ENCODE measurements at places on chromosomes 11 and 22. TPM values are rescaled to one million over a fixed set of nuclear protein-coding genes. Genes with fewer than 3 reads are reported as not detected.

LMNTD2 gene
- total RNA-seq, result 1.4 TPM

DNA sequence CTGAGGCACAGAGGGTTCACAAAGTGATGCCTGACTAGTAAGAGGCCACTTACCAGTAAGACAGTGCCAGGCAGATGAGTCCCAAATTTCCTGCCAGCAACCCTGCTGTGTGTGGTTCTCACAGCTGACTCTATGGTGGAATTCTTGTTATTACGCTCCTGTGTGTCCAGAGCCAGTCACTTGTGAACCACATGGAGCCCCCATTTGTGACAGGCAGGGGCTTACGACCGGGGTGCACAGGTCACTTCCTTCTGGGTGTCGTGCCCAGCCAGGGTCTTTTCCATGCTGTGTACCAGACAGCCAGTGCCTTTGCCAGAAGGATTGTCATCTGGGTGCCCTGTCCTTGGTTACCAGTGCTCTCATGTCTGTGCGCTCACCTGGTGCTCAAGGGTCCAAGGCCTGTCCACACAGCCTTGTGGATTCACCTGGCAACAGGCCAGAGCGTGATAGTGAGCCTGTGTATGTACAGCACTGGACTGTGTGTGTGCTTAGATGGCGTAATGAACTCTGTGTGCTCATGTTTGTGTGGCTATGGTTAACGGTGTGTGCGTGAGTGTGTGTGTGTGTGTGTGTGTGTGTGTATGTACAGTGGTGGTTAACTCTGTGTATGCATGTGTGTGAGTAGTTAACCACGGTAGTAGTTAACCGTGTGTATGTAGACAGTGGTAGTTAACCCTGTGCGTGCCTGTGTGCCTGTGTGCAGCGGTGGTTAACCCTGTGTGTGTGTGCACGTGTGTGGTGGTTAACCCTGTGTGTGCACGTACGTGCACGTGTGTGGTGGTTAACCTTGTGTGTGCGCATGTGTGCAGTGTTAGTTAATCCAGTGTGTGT lies 18.6 kb downstream of the GRAMD4 start:
- DNase-seq, result no peak

NAALAD2 gene
- total RNA-seq, result 5.2 TPM

GRCh38 chr11:11966826-11967668 lies 41.4 kb downstream of the DKK3 start:
- DNase-seq, result peak; percentile 53

- no peak for DNase-seq
Observed at GRCh38 chr11:3853899-3854659, 1.4 kb upstream of the STIM1 start.

SELENOM gene
- total RNA-seq, result 221 TPM

- DNase-seq, result no peak
Observed at GRCh38 chr11:27973851-27974536, 134.0 kb downstream of the KIF18A start.

GUCY1A2 gene
- 26.6 TPM for total RNA-seq

DNA sequence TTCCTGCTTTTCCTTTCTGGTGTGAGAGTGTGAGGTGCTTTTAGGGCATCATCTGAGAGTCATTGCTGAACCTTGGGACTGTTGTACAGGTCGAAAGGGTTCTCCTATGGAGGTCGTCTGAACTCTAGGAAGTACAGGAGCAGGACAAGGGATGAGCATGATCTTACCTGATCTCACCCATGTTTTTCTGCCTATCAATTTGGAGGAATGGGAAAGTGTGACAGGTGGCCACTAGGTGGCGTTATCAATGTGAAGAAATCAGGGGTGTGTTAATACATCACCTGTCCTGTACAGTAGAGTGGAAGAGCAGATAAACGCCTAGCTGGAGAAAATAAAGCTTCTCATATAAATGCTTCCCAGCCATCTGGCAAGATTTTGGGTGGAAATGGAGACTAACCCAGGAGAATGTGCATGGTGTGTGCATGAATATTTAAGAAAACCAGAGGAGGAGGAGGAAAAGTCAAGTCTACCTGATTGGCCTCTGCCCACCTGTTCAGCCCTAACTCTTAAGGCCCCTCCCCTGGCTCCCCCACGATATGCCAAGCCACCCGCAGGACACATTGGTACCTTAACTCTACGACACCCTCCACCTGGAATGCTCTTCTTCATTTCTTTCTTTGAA lies 72.0 kb upstream of the NARS2 start:
- DNase-seq, result peak; percentile 39

DNA sequence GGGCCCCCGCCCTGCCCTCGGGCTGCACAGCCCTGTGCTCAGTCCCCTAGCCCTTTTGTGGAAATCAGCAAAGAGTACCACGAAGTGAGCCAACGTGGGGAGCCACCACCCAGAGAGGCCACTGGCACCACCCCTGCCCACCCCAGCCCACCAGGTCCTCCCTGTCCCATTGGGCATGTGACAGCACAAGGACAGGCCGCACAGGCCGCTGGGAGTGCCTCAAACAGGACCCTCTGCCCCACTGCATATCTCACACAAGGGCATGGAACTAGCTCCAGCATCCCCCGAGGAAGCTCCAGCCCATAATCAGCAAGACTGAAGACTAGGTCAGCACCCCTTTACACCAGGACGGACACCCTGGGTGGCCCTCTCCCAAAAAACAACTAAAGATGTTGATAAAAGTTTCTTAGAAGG lies 29.7 kb downstream of the GNB1L start:
- DNase-seq, result no peak

GRCh38 chr11:128630367-128631230 lies 43.2 kb upstream of the ETS1 start:
- DNase-seq, result peak; percentile 88

MICAL3 gene
- total RNA-seq, result 32.5 TPM

RASSF10 gene
- total RNA-seq, result 1.7 TPM

FAM111A gene
- 42.8 TPM for total RNA-seq

DNA sequence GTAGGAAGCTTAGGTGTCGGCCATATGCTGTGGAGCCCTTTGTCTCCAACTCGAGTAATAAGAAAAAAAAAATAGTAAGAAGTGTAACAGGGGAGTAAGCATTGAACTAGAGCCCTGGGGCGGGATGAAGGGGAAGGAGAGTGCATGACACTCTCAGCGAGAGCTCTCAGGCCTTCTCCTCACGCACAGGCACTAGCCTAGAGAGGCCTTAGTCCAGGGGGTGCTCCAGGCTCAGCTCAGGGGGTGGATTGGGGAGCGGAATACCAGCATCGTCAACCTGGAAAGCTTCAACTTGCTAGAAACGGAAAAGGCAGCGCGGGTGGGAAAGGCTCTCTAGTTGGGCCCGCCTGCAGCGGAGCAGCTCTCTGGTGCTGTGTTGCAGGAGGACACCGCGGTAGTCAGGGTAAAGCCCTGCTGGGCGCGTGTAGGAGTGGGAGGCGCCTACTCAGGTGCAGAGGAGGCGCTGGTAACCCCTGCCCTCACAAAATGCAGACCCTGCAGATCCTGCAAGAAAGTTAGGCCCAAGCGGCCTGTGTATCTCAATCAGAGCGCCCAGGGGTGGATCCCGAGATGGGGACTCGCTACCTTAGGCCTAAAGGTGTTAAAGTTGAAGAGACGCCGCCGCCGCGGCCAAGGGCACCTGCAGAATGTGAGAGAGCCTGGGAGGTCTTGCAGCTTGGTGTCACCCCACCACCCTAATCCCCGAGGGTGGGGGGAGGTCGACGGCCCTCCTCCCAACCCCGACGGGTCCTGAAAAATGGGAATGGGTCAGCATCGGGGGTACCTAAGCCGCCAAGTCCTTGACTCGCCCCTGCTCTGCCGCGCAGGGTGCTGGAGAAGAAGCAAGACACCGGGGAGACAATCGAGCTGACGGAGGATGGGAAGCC lies 2.8 kb downstream of the SLC17A6 start:
- no peak for DNase-seq

DNA sequence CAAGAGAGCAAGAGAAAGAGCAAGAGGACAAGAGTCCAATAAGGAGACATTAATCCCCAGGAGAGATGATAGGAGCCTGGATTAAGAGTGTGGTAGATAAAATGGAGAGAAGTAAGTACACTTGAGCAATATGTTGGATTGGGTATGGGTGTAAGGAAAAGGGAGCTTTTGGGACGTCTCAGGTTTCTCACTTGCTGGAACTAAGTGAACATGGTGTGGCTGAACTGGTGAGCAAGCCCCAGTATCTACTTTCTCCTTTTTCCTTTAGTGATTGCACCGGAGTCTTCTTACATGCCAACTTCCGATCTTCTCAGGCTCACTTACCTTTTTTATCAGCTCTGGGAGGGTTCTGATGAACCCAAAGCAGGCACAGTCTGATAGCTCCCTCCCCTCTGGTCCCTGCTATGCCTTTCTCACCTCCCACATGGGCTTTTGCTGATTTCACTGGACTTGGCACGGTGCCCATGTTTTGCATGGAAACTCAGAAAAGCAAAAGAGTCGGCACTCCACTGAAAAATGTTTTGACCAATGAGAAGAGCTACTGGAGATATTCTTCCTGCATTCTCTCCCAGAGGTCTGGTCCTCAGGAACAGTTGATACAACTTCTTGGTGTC lies 14.5 kb upstream of the APLNR start:
- peak; percentile 53 for DNase-seq

DNA sequence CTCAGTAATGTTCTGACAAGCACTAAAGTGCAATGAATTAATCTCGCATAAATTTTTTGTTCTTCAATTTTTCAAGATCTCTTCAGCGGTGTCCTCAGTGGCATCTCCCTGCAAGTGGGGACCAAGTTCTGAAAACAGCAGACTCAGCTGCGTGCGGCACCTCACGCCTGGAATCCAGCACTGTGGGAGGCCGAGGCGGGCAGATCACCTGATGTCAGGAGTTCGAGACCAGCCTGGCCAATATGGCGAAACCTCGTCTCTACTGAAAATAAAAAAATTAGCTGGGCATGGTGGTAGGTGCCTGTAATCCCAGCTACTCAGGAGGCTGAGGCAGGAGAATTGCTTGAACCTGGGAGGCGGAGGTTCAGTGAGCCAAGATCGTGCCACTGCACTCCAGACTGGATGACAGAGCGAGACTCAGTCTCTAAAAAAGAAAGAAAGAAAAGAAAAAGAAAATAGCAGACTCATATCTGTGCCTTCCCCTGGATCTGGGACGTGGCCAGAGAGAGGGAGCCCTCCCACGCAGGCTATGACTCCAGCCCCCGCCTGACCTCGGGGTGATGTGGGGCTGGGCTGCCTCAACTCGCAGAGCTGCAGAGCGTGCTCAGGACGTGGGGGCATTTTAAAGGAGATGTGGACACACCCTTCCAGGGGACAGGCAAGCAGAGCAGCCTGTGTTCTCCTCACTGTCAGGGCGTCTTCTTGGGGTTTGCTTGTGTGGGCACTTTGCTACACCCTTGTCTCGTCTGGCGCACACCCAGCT lies 346.6 kb downstream of the BRD1 start:
- no peak for DNase-seq

MS4A15 gene
- not detected for total RNA-seq

CSTF3 gene
- 7.9 TPM for total RNA-seq

GRCh38 chr11:78147807-78148206 lies 8.4 kb upstream of the ALG8 start:
- DNase-seq, result no peak

OR52I1 gene
- total RNA-seq, result not detected

DNA sequence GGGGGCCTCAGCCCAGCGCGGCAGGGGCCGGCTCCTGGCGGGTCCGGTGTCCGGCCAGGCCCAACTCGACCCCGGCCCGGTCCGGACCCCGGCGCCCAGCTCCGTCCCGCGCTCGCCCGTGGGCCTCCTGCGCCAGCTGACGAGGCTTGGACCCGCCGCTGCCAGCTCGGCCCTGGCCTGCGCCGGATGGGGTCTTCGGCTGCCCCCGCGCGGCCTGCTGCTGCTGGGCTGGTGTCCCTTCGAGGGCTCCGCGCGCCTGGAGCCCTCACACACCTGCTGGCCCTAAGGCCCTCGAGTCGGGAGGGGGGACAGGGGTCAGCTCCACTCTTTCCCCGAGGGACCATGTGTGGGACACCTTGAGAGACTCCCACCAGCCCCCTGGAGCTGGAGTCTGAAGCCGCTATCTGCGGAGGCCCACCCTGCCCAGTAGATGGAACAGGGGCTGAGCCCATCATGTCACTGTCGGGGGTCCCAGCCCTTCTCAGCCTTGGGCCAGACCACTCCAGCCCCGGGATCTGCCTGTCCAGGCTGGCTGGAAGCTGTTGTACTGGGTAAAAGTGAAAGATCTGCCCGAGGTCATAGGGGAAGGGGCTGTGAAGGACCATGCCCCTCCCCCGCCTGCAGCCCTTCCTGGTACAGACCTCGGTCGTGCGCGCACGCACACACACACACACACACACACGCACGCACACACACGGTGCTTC lies 768 bp upstream of the CDKN1C start:
- DNase-seq, result no peak

SCUBE1 gene
- 2.4 TPM for total RNA-seq

LARGE2 gene
- total RNA-seq, result not detected

DNA sequence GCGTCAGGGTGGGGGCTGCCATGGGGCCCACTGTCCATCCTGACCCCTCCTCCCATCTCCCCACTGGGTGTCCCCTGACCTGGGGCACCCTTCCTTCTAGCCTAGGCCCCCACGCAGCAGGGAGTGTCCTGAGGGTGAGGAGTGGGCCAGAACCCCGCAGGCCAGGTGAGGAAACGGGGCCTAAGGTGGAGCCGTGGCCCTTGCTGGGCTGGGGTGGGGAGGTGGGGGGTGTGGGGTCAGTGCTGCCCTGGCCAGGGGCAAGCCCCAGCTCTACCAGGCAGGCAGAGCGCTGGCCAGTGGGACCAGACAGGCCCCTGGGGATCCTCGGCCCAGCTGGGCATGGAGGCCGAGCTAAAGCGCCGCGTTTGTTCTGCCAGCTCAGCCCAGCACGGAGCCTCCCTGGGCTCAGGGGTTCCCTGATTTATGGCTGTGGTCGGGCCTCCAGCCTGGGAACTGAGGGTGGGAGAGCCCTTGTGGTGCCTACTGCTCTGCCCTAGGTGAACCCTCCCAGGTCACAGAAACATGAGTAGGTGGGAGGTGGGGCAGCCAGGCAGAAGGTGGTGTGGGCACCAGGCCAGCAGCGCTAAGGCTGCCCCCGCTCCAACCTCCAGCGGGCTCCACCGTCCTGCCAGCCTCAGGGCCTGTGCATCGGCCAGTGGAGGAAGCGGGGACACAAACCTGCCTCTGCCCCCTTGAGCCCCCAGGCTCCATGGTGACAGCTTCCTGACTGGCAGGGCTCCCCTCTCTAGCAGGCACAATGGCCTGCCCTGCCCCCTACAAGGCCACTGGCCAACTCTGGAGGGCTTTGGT lies 22.4 kb downstream of the TRMU start:
- no peak for DNase-seq

- DNase-seq, result no peak
Observed at GRCh38 chr22:48713272-48714205, 1114.1 kb downstream of the BRD1 start.

NUP160 gene
- total RNA-seq, result 34.3 TPM

MS4A7 gene
- total RNA-seq, result 88.7 TPM

- no peak for DNase-seq
Observed at GRCh38 chr11:108302121-108302785, 79.4 kb downstream of the ATM start.

- no peak for DNase-seq
Observed at GRCh38 chr11:102780491-102780918, at the start of gene MMP10. Gene MMP10 (minus strand): TSS chr11:102780628. CDS start chr11:102780591, 37 bp downstream.

OR10A2 gene
- not detected for total RNA-seq

- DNase-seq, result no peak
Observed at GRCh38 chr22:23217171-23218052, 37.1 kb downstream of the BCR start.
